ENCODE measurements at places on chromosomes 16 and 17. TPM values are rescaled to one million over a fixed set of nuclear protein-coding genes. Genes with fewer than 3 reads are reported as not detected.

The TNP2 gene
- total RNA-seq = not detected

The RAB11FIP4 gene
- 58.3 TPM for total RNA-seq

- DNase-seq = no peak
Measured at GRCh38 chr16:88553739-88554138, 16.5 kb upstream of the ZC3H18 start.

DNA sequence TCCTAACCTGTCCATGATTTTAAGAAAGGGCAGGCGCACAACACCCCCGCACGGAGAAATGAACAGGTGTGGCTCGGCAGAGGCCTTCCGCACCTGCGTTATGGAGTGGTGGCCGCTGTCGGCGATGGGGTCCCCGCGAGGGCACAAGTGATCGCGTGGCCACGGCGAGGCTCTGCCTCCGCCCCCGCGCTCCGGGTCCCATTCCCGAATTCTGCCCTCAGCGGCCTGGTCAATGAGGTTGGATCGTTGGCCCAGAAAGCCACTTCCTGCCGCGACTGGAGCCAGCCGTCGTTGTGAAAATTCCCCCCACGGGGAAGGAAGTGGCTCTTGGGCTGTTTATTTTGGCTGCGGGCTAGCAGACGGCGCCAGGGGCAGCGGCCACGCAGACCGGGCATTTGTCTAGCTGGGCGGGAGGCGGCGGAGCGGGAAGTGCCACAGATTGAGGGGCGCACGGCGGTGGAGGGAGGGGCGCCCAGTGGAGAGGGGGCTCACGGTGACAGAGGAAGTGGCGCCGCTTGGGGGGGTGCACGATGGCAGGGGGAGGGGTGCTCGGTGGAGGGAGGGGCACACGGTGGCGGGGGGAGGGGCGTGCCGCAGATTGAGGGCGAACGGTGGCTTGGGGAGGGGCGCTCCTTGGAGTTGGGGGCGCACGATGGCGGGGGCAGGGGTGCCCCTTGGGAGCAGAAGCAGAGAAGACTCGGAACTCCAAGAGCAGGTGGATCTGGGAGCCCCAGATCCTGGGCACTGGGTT is 25.0 kb downstream of the MRC2 start:
- no peak for DNase-seq

The CNTNAP4 gene
- not detected for total RNA-seq

The TOP2A gene
- total RNA-seq = 65.3 TPM

The CD300LB gene
- not detected for total RNA-seq

- DNase-seq = no peak
Measured at GRCh38 chr16:630249-630814, 453 bp upstream of the WFIKKN1 start.

The ARHGAP27 gene
- 171 TPM for total RNA-seq

GRCh38 chr17:28347261-28347891 is 10.0 kb downstream of the POLDIP2 start:
- DNase-seq = no peak

The VTN gene
- total RNA-seq = not detected

The PRKCA gene
- total RNA-seq = 7.1 TPM

GRCh38 chr17:28865946-28866752 is 11.3 kb downstream of the ERAL1 start:
- DNase-seq = peak; percentile 13

- no peak for DNase-seq
Measured at GRCh38 chr16:19728636-19728965, 10.5 kb downstream of the IQCK start.

- no peak for DNase-seq
Measured at GRCh38 chr17:77245162-77245926, 104.6 kb downstream of the SEC14L1 start.

DNA sequence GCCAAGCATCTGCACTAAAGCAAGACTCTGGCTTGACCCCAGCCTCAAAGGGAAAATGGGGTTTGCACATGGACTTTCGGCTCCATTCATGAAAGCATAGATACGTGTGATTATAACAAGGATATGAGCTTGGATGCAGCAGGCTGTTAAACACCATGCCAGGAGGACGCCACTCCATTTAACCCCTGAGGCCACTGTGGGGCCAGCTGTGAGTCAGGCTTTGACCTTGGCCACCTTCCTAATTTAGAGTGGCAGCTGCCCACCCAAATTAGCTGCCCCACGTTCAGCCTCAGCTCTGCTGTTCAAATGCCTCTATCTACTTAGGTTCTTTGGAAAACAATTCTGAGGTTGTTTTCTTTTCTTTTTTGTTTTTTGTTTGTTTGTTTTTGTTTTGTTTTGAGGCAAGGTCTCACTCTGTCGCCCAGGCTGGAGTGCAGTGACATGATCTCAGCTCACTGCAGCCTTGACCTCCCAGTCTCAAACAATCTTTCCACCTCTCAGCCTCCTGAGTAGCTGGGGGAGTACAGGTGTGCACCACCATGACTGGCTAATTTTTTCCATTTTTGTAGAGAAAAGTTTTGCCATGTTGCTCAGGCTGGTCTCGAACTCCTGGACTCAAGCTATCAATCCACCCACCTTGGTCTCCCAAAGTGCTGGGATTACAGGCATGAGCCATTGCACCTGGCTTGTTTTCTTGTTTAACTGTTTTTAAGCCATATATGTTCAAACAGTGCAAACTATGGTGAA is 23.2 kb upstream of the KIFC3 start:
- no peak for DNase-seq

The SCN4A gene
- total RNA-seq = not detected

The EVI2A gene
- total RNA-seq = not detected

DNA sequence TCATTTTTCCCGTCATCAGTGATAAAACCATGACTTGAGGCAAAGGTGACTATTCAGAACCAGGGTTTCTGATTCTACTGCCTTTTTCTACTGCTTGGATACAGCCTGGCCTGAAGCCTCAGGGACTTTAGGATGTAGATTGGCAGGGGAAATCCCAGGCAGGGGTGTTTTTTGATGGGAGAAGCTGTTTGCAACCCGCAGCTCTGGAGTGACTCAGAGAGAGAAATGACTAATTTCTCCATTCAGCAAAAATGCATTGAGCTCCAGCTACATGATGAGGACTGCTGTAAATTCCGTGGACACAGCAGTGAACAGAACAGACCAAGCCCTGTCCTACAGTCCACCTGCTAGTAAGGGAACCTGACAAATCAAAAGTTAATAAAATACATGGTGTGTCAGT is 560.6 kb downstream of the CDH13 start:
- no peak for DNase-seq

- no peak for DNase-seq
Measured at GRCh38 chr17:28174352-28175046, 132.0 kb downstream of the NLK start.

The APOBR gene
- not detected for total RNA-seq

The SMIM5 gene
- 16.4 TPM for total RNA-seq

DNA sequence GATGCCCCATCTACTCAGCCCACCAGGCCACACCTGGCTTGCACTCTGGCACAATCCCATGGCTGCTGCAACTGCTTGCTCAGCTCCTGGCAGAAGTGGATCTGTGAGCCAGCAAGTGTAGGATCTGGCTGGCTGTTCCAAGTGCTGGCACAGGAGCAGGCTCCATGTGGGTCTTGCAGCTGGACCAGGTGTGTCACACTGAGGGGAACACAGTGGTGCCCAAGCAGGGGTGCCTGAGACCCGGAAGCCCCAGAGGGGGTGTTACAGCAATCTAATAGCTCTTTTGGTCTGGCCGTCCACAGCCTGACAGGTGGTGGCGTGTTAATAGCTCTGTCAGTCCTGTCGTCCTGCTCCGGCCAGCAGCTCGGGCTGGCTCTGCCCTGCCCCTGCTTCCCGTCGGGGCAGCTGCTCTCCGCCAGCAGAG is 19.6 kb upstream of the GOT2 start:
- no peak for DNase-seq

DNA sequence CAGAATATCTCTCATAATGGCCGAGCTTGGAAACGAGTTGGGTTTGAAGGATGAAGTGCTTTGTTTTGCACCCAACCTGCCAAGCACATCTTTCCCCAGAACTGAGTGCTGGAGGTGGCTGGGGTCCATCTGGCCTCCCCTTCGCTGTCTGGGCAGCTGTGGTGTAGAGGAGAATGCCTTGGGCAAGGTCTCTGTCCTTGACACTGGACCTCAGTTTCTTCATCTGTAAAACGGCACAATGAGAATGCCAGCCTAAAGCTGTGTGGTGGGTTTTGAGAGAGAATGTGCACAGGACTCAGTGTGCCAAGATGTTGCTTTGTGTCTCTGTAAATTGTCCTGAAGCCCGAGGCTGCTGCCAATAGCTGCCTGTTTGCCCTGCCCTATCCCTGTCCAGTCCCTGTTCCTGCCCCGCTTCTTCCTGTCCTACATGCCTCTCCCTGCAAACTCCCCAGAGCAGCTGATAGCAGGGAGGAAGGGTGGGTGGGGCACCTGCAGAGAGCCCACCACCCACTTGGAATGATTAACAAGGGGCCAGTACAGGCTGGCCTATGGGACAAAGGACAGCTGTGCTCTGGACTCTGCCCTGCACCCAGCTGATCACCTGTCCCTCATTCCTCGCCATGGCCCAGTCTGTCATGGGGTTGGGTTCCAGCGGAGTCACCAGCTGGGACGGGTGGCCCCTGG is 15.3 kb downstream of the LASP1 start:
- no peak for DNase-seq

GRCh38 chr16:73713778-73714495 is 582.7 kb upstream of the PSMD7 start:
- DNase-seq = peak; percentile 51

DNA sequence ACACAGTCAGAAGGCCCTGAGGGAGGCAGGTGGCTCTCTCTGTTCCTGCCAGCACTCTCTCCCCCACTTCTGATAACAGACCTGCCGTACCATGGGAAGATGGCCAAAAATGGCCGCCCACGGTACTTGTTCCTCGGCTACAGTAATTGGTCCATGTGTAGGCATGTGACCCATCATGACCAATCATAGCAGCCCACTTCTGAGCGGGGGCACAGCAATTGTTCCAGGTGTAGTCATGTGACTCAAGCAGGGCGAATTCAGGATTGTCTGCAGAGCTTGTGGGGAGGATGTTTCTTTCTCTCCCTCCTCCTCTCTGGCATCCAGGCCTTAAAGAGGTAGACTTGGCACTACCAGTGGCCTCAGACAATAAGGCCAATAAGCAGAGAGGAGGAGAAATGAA is 250.4 kb downstream of the MRTFB start:
- DNase-seq = no peak

The GALK1 gene
- total RNA-seq = 40.8 TPM

The CSH2 gene
- total RNA-seq = not detected

The HIC1 gene
- 0.31 TPM for total RNA-seq

GRCh38 chr17:49315551-49316257 is 46.3 kb downstream of the ZNF652 start:
- peak; percentile 89 for DNase-seq

- DNase-seq = no peak
Measured at GRCh38 chr16:27429330-27429871, 27.4 kb downstream of the IL21R start.

- DNase-seq = no peak
Measured at GRCh38 chr17:7177954-7178477, 1.2 kb downstream of the ASGR1 start.

- DNase-seq = no peak
Measured at GRCh38 chr16:57610611-57611010, 17.8 kb upstream of the ADGRG1 start.

The TBC1D26 gene
- total RNA-seq = not detected

DNA sequence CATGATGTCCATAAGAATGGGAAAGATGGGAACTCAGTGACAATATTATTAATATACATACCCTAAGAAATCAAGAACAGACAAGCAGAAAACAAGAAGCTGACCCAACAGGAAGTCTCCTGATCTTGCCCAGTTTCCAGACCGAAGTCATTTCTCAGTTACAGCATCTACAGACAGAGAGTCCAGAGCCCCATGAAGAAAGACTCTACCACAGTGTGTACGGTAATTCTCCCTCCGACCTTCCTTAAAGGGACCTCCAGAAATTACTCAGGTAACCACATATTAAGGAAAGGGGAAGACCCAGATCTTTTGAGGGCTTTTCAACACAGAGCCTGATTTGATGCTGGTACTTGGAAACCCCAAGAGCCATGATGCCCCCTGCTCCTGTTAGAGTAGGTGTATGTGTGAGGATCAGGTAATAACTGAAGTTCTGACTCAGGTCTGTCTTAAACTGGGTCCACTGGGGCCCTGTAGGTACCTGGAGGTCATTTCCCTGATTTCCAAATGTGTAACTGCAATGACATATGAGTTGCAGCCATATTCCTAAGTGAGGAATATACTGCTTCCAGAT is 132.4 kb downstream of the ABCA8 start:
- no peak for DNase-seq

The SLX1B gene
- total RNA-seq = 10.9 TPM

DNA sequence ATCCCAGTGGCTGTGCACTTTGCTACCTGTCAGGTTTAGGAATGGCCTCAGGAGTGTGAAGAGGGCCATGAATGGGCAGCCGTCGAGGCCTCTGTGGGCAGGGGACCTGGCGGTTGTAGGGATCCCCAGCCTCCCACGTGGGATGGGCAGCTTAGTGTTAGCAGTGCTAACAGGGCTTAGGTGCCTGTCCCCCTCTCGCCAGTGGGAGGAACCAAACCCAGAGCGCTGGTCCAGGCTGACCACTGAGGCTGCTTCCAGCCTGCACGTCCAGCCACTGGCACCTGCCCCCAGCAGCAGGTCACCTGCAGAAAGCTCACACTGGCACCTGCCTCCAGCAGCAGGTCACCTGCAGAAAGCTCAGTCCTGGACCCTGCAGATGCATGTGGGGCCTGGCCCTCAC is 162.2 kb upstream of the CIBAR2 start:
- DNase-seq = no peak

DNA sequence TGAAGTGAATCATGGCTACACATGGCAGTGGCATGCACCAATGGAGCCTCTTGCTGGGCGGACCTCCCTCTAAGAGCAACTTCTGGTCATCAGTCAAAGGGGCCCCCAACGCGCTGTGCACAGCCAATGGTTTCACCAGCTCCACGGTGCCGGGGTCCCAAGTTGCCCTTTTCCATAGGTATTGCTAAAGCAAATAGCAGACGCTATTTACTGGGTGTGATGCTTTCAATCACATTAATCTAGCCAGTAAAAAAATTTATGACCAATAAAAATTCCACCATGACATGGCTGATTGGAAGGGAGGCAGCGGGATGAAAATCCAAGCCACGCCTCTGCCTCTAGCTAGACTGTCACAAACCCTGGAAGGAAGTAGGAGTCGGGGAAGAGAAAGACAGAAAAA is 680.3 kb upstream of the SOX9 start:
- DNase-seq = peak; percentile 75

GRCh38 chr17:48506246-48506645 is 24.6 kb downstream of the HOXB1 start:
- no peak for DNase-seq

The CLEC18B gene
- total RNA-seq = 0.94 TPM

The PLEKHG4 gene
- total RNA-seq = 71.3 TPM

The RNPS1 gene
- total RNA-seq = 226 TPM

DNA sequence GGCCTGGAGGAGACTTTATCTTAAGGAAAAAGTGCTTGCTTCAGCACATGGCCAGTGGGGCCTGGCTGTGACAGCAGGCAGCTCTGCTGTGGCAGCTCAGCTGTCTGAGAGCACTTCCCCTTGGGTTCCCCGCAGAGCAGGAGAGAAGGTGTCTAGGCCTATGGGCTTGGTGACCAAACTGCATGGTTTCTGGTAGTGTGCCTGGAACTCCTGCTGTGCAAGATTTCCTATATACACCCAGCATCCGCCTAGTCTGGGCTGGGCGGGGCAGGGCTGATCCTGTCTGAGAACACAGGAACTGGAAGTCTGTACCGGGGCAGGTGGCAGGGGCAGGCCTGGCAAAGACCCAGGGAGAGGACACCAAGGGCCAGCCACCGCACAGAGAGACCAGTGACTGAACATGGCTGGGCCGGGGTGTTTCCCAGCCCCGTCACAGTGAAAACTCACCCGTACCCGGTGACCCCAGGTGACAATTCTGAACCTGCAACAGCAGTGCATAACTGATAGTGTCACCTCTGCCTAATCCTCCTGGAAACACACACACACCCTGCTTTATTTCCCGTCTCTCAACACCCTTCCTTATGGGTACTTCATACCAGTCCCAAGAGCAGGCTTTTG is 39.3 kb downstream of the CHD9 start:
- DNase-seq = peak; percentile 85

The MYH13 gene
- not detected for total RNA-seq
